Spinal cord (tissue), 10 donors: ENCODE measurements at places on chromosomes 4 and X. TPM values are rescaled to one million over a fixed set of nuclear protein-coding genes. Genes with fewer than 3 reads are reported as not detected.
A peak's percentile ranks its signal among the peaks of the same experiment; 100 is the strongest.

GRCh38 chrX:117752745-117753144, 363.9 kb downstream of the KLHL13 start:
- no peaks in the 10 kb centered on the region for H3K4me1 ChIP-seq
- no peak overlapping the region for H3K4me3 ChIP-seq
- H3K27me3 ChIP-seq, result no peaks in the 10 kb centered on the region
- no peak for DNase-seq
- H3K27ac ChIP-seq, result peak overlapping the region; percentile 13

DNA sequence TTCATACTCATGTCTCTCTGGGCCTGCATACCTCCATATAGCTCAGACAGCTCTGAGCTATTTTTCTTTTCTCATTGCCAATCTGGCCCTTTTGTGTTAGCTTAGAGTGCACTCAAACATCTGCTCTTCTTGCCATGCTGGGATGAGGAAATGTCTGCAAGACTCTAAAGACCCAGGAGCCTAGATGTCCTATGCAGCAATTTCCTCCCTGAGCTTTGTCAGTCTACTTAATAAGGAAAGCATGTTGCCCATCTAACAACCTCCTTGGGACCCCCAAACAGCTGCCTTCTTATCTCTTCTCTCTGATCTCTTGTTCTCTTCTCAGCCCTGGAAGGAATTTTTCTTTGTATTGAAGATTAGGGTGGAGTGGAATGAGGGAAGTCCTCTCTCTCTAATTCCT, 69.2 kb downstream of the UCHL1 start:
- H3K27ac ChIP-seq, result no peak overlapping the region
- no peak for DNase-seq
- H3K4me1 ChIP-seq, result no peaks in the 10 kb centered on the region

GRCh38 chrX:118595501-118596042, 100.0 kb downstream of the DOCK11 start:
- DNase-seq, result no peak
- H3K27ac ChIP-seq, result no peak overlapping the region
- no peak overlapping the region for H3K4me3 ChIP-seq
- no peaks in the 10 kb centered on the region for H3K4me1 ChIP-seq
- H3K36me3 ChIP-seq, result no peaks in the 10 kb centered on the region

DNA sequence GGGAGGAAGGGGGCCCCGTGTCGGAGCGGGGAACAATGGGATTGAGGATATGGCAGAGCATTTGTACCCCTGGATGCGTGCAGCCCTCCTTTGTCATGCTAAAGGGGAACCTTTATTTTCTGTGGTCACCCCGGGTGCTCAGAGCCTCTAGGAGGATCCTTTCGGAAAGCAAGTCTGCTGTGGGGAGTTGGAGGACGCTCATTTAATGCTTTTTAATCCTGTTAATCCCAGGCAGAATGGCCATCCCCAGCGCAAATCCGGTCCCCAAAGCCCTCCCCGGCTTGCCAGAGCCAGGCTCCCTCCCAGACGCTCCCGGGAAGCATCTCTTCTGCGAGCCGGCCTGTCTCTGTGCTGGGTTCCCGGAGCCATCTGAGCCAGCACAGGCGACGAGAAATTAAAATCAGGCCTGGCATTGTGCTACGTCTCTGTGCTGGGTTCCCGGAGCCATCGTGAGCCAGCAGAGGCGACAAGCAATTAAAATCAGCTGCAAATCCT, 113.2 kb upstream of the PPP2R3B start:
- H3K27me3 ChIP-seq, result peaks cover 24% of the 10 kb centered on the region
- H3K36me3 ChIP-seq, result no peaks in the 10 kb centered on the region
- peak; percentile 60 for DNase-seq

GRCh38 chr4:113566015-113566795, 195.3 kb downstream of the CAMK2D start:
- no peaks in the 10 kb centered on the region for H3K4me1 ChIP-seq
- no peak overlapping the region for H3K27ac ChIP-seq
- no peaks in the 10 kb centered on the region for H3K36me3 ChIP-seq
- no peak overlapping the region for H3K4me3 ChIP-seq

- H3K27ac ChIP-seq, result no peak overlapping the region
- no peak overlapping the region for H3K4me3 ChIP-seq
- no peaks in the 10 kb centered on the region for H3K4me1 ChIP-seq
- H3K27me3 ChIP-seq, result no peaks in the 10 kb centered on the region
- no peak for DNase-seq
Measured at GRCh38 chr4:167456619-167457018, 222.3 kb upstream of the SPOCK3 start.

DNA sequence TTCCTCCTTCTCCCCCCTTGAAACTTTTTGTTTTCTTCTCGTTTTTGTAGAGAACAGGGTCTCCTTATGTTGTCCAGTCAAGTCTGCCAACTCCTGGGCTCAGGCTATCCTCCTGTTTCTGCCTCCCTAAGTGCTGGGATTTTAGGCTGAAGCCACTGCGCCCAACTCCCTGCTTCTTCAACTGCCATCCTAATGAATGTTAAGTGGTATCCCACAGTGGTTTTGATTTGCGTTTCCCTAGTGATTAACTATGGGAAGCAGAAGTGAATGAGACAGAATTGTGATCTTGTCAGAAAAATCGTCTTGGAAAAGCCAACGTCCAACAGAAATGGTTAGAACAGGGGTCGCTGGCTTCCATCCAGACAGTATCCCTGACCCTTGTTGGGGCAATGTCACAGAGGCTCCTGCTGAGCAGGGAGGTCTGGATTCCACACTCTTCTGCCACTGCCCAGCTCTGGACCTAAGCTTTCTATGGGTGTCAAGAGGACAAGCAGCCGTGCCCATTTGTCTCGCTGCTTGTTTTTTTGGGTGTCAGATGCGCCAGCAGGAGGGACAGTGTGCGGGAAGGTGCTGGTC, 869 bp upstream of the ADD1 start:
- no peaks in the 10 kb centered on the region for H3K27me3 ChIP-seq
- peak overlapping the region; percentile 62 for H3K4me3 ChIP-seq
- no peaks in the 10 kb centered on the region for H3K36me3 ChIP-seq
- peaks cover 18% of the 10 kb centered on the region for H3K4me1 ChIP-seq
- H3K27ac ChIP-seq, result peak overlapping the region; percentile 83

GRCh38 chr4:8177956-8178355, 19.3 kb upstream of the ABLIM2 start:
- H3K27me3 ChIP-seq, result no peaks in the 10 kb centered on the region
- no peak overlapping the region for H3K27ac ChIP-seq
- no peak for DNase-seq
- peaks cover 11% of the 10 kb centered on the region for H3K4me1 ChIP-seq
- H3K36me3 ChIP-seq, result no peaks in the 10 kb centered on the region

DNA sequence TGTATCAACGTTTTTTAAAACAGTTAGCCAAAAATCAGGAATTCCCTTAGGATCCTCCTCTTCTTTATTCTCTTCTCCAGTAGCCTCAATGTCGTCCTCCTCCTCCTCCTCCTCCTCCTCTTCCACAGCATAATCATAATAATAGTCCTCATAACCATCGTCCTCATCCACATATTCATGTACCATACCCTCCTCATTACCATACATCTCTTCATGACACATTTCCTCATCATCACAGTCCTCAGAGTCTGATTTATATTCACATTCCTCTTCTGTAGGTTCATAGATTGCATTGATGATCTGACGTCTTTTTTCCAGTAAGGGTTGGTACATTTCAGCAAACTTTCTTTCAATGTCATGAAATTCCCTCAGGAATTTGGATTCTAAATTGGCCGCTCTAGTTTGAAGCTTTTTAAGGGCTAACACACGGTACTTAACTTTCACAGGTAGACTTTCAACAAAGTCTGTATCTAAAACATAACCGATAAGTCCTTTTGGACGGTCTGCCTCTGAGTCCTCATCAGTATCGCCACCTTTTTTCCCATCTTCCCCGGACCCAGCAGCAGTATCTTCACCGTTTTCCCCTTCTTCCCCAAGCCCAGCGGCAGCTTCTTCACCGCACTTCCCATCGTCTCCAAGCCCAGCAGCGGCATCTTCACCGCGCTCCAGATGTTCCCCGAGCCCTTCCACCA, 771 bp downstream of the NAP1L2 start:
- no peaks in the 10 kb centered on the region for H3K36me3 ChIP-seq
- no peak for DNase-seq
- peak overlapping the region; percentile 5 for H3K27ac ChIP-seq

DNA sequence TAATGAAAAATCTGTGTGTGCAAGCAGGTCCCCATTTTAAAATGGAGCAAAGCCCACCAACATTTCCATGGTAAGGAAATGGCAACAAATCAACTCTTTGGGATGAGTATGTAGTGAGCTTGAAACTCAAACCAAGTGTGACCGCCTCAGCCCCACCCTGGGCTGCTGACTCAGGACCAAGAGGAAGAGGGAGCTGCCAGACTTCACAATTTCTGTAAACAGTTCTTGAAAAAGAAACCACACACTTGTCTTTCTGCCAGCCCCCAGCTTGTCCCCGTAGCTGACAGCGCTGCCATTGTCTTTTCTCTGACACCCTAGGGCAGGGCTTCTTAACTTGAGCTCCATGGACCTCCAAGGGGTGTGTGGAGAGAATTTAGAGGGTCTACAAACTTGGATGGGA, 10.3 kb downstream of the RTL5 start:
- DNase-seq, result no peak
- H3K4me1 ChIP-seq, result peaks cover 26% of the 10 kb centered on the region
- no peak overlapping the region for H3K27ac ChIP-seq
- no peak overlapping the region for H3K4me3 ChIP-seq
- H3K27me3 ChIP-seq, result peaks cover 12% of the 10 kb centered on the region

DNA sequence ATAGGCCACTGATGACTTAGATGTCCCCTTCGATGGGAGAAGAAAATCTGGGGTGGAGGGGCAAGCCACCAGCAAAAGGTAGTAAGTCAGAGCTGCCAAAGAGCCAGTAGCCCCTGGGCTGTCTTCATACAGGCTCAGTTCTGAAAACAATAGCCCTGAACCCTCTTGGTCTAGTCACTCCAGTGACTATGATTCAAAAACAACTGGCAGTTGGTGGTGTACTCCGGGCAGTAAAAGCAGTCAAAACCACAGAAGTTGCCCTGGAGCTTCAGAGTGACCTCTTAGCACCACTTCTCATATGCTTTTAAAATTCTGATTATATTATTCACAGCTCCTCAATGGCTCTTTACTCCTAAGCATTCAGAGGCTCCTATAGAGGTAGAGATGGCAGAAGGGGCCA, 164.3 kb upstream of the MAMLD1 start:
- H3K27me3 ChIP-seq, result no peaks in the 10 kb centered on the region
- H3K4me1 ChIP-seq, result peaks cover 15% of the 10 kb centered on the region
- H3K4me3 ChIP-seq, result no peak overlapping the region
- DNase-seq, result no peak
- no peaks in the 10 kb centered on the region for H3K36me3 ChIP-seq
- no peak overlapping the region for H3K27ac ChIP-seq

The RAB39B gene
- 5.7 TPM for total RNA-seq

The NEXMIF gene
- total RNA-seq, result 10.4 TPM

The PCDH11X gene
- total RNA-seq, result 24.5 TPM

The DGKK gene
- 12.4 TPM for total RNA-seq

The ZFP92 gene
- total RNA-seq, result 1.6 TPM
